Stimulated activated naive CD8-positive, alpha-beta T cell treated with anti-CD3 and anti-CD28 coated beads, Interleukin-15, Interleukin-2, amounts not matched to agents 100 U/mL and 50 U/mL, for 24 hours (primary cell): ENCODE measurements at places on chromosomes 7 and 10.
A peak's percentile ranks its signal among the peaks of the same experiment; 100 is the strongest.

- DNase-seq: no peak
Measured at GRCh38 chr7:25762511-25763462, 389.2 kb upstream of the NFE2L3 start.

DNA sequence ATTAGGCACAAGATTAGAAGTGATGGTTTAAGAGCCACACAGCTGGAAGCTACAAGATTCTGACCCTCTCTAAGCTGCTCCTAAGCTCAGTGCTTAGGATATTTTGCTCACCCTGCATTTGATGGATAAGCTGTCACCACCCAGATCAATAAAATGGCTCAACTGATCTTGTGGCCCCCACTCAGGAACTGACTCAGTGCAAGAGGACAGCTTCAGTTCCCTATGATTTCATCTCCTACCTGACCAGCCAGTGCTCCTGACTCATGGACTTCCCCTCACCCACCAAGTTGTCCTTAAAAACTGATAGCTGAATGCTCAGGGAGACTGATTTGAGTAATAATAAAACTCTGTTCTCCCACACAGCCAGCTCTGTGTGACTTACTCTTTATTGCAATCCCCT, 833.8 kb downstream of the GRID1 start:
- no peak for DNase-seq

DNA sequence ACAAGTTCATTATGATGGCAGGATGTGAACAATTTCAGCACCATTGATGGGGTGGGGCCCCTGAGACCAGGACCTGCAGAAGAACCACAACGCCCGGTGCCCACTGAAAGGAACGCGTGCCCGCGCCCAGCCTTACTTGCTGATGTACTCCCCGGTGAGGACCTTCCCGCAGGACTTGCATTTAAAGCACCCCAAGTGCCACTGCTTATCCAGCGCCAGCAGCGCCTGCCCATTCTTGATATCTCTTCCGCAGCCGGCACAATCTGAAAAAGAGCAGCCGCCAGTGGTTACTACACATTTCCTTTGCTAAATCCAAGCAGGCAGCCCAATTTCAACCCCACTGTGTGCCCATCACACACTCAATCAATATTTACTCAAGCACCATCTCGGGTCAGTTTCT, 110.6 kb downstream of the ABLIM1 start:
- no peak for DNase-seq

GRCh38 chr7:98870121-98870651, 372 bp upstream of the TMEM130 start:
- peak; percentile 80 for DNase-seq

- no peak for DNase-seq
Measured at GRCh38 chr10:95572131-95572820, 11.1 kb upstream of the SORBS1 start.

DNA sequence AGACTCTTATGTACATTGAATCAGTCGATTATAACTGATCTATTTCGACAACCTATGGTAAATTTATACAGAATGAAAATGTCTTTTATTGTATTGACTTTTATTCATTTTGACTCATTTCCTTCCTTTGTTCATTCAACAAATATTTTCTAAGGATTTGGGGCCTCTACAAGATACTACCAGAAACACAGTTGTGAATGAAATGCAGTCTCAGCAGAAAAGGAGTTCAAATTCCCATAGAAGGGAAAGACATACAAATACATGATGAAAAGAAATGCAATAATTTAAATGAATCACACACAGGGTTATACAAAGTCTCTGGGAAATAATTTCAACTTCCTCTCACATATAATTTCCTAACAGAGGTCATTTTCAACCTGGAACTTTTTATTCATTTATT, 134.0 kb upstream of the SEMA3A start:
- no peak for DNase-seq

DNA sequence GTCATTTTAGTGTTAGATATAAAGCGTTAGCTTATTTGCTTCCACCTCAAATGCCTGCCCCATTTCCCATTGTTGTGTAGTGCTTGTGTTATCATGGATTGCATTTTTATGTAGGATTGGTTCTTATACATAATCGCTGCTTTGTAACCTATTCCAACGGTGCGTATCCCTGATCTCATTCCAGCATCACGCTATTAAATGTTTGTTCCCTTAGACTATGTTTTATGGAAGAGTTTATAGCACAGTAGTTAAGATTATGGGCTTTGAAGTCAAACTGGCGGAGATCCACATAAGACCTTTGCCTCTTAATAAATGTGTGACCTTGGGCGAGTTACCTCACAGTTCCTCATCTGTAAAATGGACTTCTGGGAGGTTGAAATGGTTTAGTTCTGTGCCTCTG, 34.0 kb upstream of the ELN start:
- DNase-seq: no peak

- DNase-seq: no peak
Measured at GRCh38 chr7:2315787-2316186, 1.5 kb upstream of the SNX8 start.

- DNase-seq: peak; percentile 46
Measured at GRCh38 chr7:43302211-43302711, 189.8 kb downstream of the HECW1 start.

GRCh38 chr10:127614484-127615017, 65.4 kb downstream of the NPS start:
- DNase-seq: no peak

DNA sequence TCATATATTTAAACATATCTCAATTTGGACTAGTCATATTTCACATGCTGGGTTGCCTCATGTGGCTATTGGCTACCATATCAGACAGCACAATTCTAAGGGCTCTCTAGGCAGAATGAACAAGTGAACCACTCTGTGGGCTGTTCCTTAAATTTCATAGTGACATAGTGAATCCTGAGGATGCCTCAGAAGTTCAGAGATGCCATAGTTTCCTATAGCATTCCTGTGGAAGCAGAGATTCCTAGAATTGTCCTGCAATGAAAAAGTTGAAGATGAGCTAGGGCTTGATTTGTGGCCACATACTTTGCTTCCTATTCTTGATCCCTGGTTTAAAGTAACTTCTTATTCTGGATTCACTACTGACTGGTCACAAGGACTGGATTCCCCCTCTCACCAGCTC, 35.6 kb downstream of the MKX start:
- no peak for DNase-seq

GRCh38 chr10:32155075-32155516, 98.9 kb upstream of the KIF5B start:
- DNase-seq: no peak

DNA sequence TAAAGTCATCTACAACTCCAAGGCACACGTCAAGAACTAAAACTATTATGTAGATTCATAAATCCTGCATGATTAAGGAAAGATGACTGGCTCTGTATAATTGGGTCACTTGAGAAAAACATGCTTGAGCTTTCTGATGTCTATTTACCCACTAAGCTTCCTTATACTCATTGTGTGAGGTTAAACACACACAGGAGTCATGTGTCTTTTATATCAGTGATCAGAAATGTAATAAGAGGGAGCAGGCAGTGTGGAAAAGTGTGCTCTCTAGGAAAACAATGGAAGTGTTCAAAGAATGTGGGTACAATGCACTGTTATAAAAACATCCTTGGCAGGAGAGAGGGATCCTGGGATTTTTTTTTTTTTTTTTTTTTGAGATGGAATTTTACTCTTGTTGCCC, 108.6 kb upstream of the ARID5B start:
- DNase-seq: no peak

DNA sequence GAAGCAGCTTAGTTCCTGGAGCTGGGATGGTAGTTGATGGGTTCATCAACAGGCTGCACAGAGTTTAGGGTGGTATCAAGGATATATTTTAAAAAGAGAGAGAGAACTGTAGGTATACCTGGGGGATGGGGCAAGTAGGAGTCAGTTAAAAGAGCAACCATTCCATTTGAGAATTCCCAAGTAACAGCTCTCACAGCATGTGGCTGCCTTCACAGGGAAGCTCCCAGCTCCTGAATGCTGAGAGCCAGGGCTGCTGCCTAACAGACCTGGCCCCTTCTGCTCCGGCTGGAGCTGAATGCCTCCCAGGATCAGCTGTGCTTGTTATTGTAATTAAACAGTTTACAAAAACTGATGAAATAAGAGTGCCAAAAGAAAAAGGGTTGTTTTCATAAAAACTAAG, 58.8 kb upstream of the GPR26 start:
- no peak for DNase-seq

- no peak for DNase-seq
Measured at GRCh38 chr10:113666682-113667252, 2.9 kb upstream of the NRAP start.

DNA sequence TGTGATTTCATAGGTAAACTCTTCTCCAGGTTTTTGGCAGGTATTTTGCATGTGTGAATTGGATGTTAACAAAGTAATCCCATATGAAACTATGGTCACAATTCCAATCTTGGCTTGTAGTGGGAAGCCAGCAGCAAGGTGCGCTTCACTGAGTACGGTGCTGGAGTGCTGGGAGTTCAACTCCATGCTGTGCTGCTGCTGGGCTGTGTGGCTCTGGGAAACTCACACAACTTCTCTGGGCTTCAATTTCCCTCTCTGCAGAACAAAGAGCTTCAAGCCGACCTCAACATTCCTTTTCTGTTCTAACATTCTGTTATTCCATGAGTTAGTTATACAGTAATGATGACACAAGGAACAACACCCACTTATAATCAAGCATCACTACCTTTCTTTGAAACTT, 18.2 kb upstream of the PITRM1 start:
- DNase-seq: no peak

DNA sequence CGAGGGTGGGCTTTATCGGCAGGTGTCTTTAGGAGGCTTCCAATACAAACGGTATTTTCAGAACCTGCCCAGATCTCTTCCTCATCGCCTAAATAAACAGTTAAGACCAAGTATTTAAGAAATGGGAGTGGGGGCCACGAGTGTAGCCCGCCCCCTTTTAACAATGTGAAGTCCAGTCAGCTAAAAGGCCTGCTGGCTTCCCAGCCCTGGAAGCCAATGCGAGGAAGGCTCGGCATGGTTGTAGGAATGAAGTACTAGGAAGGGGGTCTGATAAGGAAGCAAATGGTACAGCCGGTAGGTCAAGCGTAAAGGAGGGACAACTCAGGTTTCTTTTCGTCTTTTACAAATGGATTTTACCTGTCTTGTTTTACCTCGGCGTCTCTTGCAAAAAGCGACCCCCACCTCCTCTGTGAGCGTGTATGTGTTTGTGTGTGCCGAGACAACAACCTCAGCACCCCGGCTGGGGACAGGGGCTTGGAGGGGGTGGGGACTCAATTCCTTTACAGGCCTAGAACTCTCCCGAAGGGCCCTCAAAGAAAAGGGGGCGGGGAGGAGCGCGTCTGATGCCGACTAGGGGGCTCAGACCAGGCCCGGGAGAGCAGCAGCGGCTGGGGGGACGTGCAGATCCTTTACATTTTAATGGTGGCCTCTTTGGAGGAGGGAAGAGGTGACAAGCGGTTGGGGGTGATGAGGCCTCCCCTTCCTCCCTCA, 147.6 kb downstream of the GPR85 start:
- peak; percentile 64 for DNase-seq

GRCh38 chr7:75967487-75967997, 26.9 kb downstream of the TMEM120A start:
- DNase-seq: no peak

DNA sequence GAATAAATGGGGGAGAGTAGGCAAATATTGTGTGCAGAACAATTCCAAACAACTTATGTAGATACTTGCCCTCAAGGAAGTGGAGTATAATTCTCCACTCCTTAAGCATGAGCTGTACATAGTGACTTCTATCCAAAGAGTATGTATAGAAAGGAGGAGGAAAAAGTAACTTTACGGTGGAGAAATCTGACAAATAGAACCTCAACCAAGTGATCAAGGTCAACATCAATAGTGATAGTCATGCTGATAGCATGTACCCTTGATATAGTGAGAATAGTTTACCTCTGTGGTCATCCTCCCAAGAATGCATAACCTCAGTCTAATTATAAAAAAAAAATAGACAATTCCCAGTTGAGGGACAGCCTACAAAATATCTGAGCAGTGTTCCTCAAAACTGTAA, 89.1 kb upstream of the NANOS1 start:
- no peak for DNase-seq

DNA sequence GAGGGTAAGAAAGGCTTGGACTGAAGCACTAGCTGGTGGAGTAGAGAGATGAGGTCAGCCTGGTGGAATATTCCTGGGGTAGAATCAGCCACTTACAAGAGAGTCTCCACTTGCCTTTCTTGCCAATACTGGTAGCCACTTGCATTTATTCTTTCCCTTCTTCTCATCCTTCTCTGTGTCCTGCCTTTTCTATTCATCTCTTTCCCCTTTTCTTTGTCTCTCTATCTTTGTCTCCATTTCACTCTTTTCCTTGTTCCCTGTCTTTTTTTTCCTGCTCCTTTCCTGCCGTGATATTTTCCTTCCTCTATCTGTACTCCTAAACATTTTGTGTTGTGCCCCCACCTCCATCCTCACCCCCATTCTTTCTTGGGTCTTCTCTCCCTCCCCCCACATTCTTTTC, 214.3 kb downstream of the LRMDA start:
- no peak for DNase-seq

GRCh38 chr10:48519481-48520183, 85.2 kb downstream of the ARHGAP22 start:
- DNase-seq: no peak

DNA sequence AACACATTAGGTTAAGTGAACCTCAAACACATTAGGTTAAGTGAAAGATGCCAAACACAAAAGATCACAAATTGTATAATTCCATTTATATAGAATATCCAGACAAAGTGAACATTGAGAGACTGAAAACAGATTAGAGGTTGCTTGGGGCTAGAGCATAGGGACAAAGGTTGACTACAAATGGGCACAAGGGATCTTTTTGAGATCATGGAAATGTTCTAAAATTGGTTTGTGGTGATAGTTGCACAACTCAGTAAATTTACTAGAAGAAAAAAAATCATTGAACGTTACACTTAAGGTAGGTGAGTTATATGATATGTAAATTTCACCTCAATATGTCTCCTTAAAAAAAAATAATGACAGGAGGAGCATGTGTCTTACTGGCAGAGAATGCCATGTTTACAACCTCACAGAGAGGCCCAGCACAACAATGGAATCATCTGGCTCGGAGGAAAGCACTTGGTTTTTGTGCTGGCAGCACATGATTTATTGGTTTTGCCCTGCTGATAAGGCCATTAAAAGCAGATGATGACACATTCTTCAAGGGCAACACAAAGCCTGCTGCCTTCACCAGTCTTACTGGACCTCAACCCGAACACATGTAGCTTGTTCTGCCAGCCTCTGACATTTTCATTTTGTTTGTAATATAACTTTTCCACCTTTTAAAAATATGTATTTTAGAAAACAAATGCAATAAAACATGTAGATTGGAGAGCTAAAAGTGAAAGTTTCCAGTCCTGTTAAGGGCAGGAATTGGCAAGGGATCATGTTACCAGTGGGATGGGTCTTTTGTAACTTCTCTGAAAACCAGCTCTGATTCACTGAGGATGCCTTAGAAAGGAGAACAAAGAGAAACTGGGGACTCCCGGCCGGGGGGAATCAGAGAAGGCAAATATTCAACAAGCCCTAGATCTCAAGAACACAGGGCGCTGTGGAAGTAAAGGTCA, 11.9 kb upstream of the LMOD2 start:
- no peak for DNase-seq

GRCh38 chr7:11950281-11950680, 118.3 kb upstream of the THSD7A start:
- no peak for DNase-seq

GRCh38 chr7:88321694-88322093, 15.0 kb upstream of the STEAP4 start:
- DNase-seq: no peak

GRCh38 chr10:132641966-132642731, 104.6 kb downstream of the INPP5A start:
- DNase-seq: no peak

- DNase-seq: no peak
Measured at GRCh38 chr10:102175415-102175814, 23.2 kb downstream of the NOLC1 start.

- DNase-seq: no peak
Measured at GRCh38 chr7:31102151-31102972, 50.3 kb downstream of the ADCYAP1R1 start.
